ENCODE measurements at places on chromosomes 3 and 15.

DNA sequence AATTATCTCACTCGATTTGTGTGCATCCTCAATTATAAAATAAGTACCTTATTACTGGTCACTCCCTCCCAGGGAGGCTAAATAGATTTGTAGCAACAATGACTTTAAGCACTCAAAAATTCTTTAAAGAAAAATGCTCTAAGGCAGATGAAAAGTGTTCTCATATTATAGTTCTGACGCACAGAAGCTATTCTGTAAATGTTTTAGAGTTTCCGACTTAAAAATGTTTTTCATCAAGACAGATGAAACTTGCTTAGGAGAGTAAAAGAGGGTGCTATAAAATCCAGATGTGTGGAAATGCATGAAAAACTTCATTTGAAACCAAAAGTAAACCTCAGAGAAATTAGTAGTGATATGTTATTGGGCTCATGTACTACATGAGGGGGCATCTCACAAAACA, 398.4 kb upstream of the KCNMB2 start:
- DNase-seq = no peak

GRCh38 chr3:127792541-127793292, 29.6 kb downstream of the MGLL start:
- DNase-seq = no peak

- DNase-seq = no peak
Measured at GRCh38 chr3:122619040-122619439, 41.6 kb downstream of the PARP15 start.

DNA sequence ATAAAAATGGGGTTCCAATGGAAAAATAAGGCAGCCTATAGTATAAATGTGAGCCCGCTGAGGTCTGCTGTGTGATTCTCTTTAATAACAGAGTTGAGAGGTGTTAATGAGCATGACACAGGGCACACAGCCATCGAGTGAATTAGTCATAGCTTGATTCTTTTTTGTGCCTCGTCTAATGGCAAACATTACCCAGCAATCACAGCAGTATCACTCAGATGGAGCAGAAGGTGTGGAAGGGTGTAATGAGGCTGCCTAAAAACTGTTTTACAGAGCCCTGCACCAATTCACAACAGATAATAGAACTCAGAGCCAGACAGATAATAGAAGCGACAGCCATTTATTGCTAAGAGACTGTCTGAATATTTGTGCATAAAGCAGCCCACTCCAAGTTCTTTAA, 178.6 kb upstream of the TPRG1 start:
- DNase-seq = no peak

DNA sequence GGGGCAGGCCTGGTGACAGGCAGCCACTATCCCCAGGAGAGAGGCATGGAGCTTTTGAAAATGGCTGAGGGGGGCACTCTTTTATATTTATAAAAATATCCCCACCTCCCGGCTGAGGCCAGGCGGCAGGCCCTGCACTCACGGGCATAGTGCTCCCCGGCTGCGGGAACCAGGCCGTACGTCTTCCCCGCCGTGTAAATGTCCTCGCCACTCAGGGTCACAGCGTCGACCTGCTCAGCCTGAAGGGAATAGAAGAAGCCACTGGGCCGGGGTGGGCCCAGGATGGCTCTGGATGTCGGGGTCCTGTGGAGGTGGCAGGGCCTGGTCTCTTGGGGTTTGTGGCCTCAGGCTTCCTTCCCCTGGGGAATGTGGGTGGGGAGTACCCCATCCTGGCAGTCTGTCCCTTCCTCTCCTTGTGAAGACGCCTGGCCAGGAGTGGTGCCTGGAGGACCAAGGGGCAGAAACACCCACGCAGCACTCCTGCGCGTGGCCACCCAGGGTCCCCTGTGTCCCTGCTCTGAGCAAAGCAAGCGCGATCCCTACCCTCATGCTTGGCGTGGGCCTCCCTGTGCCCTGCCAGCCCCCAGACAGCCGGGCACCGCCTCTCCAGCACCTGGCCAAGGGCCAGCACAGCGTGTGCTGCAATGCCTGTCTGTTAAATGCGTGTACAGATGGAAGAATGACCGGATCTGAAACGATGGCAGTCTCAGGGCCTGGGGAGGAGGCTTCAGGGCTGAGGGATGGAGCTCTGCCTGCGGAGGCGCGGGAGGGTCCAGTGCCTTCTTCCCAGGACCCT, 18.9 kb downstream of the MELTF start:
- no peak for DNase-seq

DNA sequence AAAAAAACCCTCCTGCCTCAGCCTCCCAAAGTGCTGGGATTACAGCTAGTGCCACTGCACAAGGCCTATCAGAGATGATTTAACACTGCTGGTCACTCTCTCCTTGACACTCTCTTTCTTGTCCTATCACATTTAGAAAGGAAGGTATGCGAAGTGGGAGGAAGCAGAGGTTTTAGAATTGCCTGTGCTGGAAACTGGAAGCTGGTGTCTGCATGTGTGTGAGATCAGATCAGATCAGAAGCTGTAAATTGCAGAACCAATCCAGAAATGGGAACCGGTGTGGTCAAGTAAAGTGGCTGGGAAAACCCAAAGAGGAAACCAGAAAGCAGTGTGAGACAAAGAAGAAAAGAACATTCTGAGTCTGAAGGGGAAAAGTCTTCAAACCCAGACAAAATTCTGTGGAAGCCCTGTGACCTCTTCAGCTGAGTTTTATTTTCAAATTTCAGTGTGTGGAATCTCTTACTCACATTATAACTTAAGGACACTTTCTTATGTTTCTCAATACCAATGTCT, 2.8 kb downstream of the EFHB start:
- DNase-seq = no peak

- no peak for DNase-seq
Measured at GRCh38 chr3:128296469-128297251, 143.4 kb downstream of the EEFSEC start.

DNA sequence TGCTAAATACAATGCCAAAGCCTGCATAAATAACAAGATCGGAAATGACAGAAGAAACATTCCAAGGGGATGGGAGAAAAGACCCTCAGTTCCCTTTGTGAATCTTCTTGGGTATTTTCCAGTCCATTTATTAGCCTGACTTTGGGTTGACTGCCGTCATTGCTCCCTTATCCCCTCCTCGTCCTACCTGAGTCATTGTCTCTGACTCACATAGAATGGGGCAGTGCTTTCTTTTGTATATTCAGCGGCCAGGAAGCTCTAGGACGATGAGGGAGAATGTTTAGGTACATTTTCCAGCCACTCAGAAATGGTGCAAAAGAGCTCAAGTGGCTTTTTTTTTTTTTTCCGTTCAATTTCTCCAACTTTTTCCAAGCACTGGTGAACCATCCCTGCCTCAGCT, 71.6 kb downstream of the KAT2B start:
- DNase-seq = no peak

DNA sequence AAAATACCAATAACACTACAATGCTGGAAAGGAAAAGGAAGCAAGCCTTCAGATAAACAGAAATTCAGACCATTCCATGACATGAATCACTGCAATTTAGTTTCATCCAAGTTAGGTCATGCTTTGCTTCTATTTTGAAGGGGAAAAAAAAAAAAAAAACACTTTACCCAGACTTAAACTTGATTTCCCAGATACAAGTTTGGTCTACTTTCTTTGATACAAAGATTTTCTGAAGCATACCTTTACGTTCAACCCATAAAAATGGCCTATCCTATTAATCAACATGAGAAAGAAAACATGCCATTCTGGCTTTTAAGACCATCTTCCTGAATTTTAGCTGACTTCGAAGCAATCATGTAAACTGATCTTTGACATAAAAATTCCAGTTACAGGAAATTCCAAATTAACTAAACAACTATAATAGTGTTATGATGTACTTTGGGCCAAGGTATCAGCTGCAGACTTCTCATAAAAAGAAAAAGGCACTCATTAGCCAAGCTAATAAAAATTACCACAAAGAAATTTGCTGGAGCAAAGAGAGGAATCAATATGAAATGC, 12.6 kb downstream of the OSBPL10 start:
- no peak for DNase-seq

GRCh38 chr15:38148471-38148870, 104.2 kb upstream of the SPRED1 start:
- DNase-seq = no peak

- DNase-seq = no peak
Measured at GRCh38 chr3:88059380-88060170, 520 bp downstream of the ZNF654 start.

GRCh38 chr3:120489421-120489820, 38.6 kb upstream of the FSTL1 start:
- no peak for DNase-seq

GRCh38 chr15:33013827-33014445, 180.6 kb downstream of the FMN1 start:
- no peak for DNase-seq

DNA sequence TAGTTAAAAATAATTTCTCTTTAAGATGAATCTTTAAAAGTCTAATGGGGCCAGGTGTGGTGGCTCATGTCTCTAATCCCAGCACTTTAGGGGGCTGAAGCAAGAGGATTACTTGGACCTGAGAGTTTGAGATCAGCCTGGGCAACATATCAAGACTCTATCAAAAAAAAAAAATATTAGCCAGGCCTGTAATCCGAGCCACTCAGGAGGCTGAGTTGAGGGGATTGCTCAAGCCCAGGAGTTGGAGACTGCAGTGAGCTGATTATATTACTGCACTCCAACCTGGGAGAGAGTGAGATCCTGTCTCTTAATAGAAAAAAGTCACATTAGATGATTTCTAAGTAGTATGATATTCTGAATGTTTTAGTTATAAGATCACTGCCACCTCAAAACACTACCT, 322.0 kb upstream of the MANF start:
- no peak for DNase-seq

GRCh38 chr3:5188419-5189221, 1.1 kb downstream of the EDEM1 start:
- DNase-seq = no peak

DNA sequence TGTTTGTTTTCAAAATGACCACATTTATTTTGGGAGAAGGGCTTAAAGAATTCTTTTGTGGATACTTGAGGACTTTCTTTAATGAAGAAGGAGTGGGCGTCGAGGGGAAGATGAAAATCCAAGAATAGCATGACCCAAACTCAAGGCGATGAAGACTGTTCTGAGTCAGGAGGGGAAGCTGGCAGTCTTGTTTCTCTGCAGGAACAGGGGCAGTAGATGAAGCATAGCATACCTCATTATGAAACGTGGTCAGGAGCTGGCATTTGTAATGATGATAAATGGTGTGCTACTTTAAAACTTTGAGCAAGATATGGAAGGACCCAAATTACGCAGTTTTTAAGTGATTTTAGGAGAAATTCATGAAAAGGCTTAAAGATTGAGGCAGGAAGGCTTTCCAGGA, 549.0 kb downstream of the IGSF11 start:
- no peak for DNase-seq

DNA sequence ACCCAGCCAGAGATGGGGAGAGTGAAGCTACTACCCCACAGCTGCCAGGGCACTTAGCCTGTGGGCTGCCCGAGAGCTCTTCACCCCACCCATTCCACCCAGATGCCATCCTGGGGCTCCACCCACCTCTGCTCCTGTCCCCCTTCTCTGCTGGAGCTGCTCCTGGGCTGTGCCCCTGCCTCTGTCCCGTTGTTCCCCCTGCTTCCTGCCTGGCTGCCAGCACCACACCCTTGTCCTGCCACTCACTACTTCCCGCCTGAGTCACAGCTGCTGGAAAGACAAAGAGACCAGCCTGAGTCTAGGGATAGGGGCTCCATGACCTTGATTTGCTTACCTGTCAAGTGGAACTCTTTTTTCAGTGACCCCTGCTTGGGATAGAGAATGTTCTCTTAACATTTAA, 12.4 kb downstream of the GNAI2 start:
- DNase-seq = no peak

GRCh38 chr15:95290176-95290974, 1040.1 kb upstream of the NR2F2 start:
- DNase-seq = no peak

GRCh38 chr3:196740481-196741248, 1.0 kb downstream of the PAK2 start:
- DNase-seq = no peak

- DNase-seq = no peak
Measured at GRCh38 chr3:101611023-101611422, 37.0 kb downstream of the PCNP start.

GRCh38 chr3:53030619-53031449, 15.0 kb downstream of the SFMBT1 start:
- no peak for DNase-seq

GRCh38 chr3:170651260-170651845, 65.5 kb upstream of the SLC7A14 start:
- DNase-seq = no peak
